ENCODE measurements at places on chromosomes 6 and 20.

DNA sequence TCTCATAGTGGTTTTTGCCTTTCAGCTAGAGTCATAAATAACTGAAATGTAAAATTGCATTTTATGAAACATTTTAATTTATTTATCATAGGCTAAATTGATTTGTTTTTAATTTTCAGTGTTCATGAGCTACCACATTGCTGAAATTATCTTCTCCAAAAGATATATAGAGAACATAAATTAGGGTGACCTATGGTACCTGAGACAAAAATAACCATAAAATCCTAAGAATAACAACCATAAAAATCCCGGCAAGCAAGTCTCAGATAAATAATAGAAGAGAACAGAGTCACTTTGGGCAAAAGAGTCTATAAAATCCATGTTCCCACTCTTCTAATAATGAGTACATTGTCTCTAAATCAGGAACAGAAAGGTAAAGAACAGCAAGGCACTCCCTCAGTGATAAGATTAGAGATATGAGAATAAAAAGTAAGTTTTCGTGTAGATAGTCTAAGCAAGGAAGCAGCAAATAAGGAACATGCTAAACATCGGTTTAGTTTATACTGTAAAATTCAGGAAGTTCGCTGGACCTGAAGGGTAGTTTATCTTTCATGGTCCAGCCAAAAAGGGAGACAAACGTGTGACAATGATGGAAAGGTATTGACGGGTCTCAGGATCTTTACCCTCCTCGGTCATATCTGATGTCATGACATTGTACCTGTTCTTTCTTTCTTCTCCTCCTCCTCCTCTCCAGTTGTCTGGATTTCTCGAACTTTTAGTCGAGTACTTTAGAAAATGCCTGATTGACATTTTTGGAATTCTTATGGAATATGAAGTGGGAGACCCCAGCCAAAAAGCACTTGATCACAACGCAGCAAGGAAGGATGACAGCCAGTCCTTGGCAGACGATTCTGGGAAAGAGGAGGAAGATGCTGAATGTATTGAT is 117.6 kb downstream of the TMEM242 start:
- no peak for DNase-seq

DNA sequence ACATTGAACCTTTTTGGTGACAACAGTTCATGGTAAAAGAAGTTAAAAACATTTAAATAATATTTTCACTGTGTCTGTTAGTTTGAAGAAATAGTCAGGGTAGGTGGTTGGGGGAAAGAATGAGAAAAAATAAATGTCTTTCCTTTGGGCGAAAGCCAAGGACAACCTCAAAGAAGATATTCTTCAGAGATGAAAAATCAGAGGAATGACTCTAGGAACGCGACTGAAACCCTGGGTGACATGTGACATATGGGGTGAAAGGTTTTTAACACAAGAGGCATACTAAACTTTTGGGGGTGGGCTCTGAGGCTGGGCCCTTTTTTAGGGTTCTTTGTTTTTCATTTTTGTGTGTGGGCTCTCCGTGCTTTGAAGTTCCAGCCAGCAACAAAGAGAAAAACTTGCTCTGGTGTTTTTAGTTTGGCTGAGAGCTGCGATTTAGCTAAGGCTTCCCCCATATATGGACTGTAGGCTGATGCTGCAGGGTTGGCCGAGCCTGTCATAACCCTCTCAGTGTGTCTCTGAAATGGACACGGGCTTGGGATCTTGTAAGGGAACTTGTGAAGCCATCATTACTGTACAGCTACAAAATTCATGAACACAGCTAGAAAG is 610.1 kb upstream of the ARID1B start:
- no peak for DNase-seq

- DNase-seq, result no peak
Measured at GRCh38 chr20:9520086-9520485, 5.7 kb downstream of the LAMP5 start.

- DNase-seq, result no peak
Measured at GRCh38 chr20:59752101-59752586, 147.8 kb downstream of the PHACTR3 start.

DNA sequence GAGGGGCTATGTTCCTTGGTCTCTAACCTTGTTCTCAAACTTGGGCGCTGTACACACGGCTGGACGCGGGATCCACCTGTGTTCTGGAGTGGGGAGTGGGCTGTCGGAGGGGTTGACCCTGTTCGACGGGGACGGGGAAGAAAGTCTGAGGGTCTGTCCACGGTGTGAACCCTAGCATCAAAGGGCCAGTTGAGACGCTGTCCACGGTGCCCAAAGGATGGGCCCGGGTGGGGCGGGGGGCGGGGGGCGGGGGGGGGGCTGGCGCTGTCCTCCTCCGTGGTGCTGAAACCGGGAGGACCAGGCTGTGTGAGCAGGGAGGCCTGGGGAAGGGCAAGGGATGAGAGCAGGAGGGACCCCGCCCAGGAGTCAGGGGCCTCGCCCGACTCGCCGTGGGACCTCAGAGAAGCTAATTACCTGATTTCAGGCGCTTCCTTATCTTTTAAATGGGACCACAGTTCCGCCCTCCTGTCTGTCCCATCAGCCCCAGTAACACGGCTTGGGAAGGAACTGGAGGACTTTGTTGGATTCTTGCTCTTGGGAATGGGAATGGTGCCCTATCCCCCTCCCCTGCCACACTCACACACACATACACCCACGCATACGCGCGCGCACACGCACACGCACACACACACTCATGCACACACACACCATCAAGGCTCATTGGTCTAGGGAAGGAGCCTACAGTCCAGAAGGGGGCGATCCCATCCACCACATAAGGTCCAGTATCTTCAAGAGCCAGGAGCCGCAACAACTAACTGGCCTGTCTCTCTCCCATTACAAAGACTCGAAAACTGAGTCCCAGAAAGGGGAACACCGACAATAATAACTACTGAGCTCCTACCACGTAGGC is 1.0 kb upstream of the VSTM2L start:
- no peak for DNase-seq

DNA sequence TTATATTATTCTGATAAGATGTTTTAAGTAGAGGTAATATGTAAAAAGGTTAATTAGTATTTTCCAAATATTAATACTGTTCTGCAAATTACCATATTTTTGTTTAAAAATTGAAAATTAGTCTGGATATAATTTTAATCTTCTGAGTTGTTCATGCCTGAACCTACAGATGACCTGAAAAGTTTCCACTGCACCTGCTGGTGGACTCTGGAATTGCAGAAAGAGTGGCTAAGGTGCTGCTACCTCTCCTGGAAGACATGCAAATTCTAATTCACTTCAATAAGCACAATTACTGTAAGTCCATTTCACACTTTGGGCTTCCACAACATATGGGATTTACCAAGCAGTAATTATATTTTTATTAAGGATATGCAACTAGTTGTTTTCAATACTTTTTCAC is 77.7 kb upstream of the OLIG3 start:
- peak; percentile 62 for DNase-seq

DNA sequence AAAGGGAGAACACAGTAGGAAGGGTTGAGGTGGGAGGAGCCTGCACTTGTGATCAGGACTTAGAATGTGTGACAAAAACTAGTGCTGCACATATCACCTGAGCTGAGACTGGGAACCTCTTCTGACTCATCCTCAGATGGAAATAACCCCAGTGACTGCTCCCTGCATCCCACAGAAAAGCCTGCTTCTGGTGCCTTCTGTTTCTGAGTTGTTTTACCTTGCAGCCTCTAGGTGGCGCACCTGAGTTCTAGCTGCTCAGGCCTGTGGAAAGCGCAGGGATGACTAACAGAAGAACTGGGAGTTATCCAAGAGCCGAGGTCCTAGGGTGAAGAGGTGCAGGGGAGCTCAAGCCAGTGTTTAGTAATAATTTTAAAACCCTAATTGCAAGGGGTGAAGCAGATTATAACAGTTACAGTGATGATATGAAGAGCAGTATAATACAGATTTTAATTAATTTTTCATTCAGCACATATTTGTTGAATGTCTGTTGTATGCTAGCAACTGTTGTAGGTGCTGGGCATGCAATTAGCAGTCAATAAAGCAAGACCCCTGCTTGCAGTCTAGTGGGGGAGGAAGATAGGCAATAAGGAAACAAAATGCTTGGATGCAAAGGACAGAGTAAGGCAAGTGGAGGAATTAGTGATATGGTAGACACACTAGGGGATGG is 302.5 kb downstream of the DHX35 start:
- peak; percentile 24 for DNase-seq

DNA sequence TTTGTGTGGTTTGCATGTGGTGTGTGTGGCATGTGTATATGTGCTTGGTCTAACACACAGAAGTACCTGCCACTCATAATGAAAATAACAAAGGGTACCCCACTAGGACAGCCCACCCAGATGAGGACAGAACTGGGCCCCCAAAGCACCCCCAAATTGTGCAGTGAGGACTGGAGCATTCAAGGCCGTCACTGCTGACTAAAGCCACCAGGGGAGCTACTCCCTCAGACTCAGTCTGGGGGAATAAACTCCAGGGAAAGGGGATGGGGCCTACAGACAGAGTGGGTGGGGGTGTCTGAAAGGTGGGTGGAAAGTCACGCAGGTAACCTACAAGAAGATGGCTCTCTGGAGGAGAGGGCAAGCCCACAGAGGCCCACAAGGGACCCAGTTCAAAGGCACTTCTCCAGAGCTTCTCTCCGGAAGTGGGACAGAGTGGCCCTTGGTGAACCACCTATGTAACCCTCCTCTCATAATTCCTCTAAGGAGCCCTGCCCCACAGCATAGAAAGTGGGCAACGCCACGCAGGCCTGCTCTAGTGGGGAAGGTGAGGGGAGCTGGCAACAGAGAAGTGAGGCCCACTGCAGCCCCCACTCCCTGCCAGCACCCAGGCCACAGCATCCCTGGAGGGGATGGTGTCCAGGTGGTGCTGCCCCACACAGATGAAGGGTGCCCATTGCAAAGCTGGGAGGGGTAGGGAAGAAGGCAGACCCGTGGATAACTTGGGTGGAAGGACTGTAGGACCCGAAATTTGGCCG is 122.8 kb upstream of the MAFB start:
- no peak for DNase-seq

DNA sequence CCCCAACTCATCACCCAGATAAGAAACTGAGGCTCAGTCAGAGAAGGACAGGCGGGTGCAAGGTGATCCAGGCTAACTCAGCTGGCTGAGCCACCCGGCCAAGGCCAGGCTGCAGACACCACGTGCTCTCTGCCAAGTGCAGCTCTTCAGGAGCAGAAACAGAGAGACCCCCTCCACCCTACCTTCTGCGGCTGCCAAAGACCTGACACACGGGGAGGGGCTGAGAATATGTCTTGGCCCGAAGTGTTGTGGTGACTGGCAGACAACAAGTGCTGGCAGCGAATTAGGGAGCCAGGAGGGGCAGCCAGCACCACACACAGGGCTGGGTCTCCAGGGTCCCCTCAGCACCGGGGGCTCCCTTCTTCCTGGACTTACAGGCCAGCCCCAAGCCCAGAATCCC is 22.5 kb downstream of the PREX1 start:
- DNase-seq, result no peak

DNA sequence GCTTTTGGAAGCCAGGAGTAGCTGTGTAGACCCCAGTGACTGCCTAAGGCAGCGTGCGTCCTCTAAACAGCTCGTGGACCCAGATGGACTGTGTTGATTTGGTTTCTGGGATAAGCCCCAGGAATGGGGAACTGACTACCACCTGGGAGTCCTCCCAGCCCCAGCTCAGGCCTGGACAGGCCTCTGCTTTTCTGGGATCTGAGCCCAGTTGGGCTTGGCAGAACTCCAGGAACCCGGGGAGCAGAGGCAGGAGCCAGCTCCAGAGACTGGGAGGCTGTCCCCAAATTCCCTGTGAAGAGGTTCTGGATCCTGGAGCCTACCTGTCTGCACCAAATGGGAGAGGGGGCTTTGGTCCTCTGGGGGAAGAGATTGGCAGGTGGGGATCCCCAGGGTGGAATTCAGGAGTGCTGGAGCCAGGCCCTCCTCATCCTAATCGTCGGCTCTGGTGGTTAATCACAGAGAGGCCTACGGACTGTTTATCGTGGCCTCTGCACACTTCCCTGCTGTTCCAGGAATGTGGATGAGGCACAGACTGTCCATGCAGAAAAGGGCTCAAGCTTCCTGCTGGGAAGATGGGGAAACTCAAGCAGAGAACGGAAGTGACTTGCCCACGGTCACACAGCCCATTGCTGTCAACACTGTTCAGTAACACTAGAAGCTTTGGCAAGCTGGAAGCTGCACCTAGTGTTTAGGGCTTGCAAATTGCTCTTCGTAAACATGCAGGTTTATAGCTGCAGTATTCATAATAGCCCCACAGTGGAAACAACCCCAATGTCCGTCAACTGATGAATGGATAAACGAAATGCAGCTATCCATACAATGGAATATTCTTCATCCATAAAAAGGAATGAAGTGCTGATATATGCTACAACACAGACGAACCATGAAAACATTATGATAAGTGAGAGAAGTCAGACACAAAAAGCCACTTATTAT is 100.6 kb downstream of the KCNB1 start:
- DNase-seq, result no peak

DNA sequence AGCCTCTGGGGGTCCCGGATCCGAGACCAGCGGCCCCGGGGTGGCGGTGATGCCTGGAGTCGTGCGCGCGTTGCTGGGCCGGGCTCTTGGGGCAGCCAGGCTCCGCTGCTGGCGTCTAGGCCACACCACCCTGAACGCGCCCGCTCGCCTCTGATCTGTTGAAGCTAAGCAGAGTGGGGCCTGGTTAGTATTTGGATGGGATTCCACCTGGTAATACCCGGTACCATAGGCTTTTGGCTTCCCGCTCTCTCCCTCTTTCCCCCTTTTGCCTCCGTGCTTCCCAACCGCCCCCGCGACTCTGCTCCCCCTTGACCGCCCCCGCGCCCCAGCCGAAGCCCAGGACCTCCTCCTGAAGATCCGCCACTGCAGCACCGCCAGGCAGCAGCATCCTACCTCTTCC is 1383.5 kb upstream of the DEFB115 start:
- DNase-seq, result peak; percentile 23

- DNase-seq, result no peak
Measured at GRCh38 chr20:63895202-63895951, 451 bp downstream of the DNAJC5 start.

DNA sequence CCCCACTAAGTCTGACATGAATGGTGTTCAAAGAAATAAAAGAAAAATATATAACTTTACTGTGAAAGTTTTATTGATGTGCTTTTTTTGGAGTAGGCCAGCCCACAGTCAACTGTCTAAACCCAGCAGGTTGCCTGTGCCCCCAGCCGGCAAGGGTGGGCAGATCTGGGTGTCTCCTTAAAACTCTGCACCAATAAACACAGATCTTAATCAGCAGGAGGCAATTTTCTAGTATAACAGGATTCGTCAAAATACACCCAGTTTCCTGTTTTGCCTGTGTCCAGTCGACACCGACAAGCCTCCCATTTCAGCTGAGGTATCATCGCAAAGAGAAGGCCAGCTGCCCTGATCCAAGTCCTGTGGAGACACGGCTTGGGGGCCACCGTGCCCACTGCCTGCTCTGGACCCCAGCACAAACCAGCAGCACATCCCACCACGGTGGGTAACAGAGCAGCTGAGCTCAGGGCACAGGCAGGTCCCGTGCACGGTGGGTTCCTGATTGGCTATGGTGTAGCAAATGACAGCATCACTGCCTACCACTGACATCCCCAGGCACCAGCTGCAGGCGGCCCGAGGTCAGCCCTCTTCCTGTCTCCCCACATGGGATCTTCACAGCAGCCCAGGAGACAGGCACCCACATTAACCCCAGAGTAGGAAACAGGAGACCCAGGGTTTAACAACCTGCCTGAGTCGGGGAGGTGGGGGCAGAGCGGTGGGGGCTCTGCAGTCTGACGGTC is 15.7 kb downstream of the BMP7 start:
- DNase-seq, result no peak
